ENCODE measurements at places on chromosomes 11 and 22. TPM values are rescaled to one million over a fixed set of nuclear protein-coding genes. Genes with fewer than 3 reads are reported as not detected.

JAML gene
- total RNA-seq: 0.10 TPM

CCDC89 gene
- total RNA-seq: not detected

VSTM5 gene
- total RNA-seq: not detected

MRGPRX4 gene
- not detected for total RNA-seq

OR52E8 gene
- total RNA-seq: not detected

CTTN gene
- 264 TPM for total RNA-seq

SLC25A18 gene
- total RNA-seq: 0.15 TPM

CRYBA4 gene
- not detected for total RNA-seq

RGL4 gene
- total RNA-seq: not detected

ACRV1 gene
- not detected for total RNA-seq

OR6T1 gene
- not detected for total RNA-seq

RASSF10 gene
- not detected for total RNA-seq

CARD18 gene
- not detected for total RNA-seq

MS4A5 gene
- not detected for total RNA-seq

TRMT2A gene
- 39.0 TPM for total RNA-seq

OR52E5 gene
- total RNA-seq: not detected

PMM1 gene
- total RNA-seq: 30.9 TPM

OR56A5 gene
- total RNA-seq: not detected

OOSP1 gene
- total RNA-seq: not detected

OR51L1 gene
- total RNA-seq: not detected

NAV2 gene
- 139 TPM for total RNA-seq

C11orf86 gene
- not detected for total RNA-seq

EXPH5 gene
- 17.9 TPM for total RNA-seq

RIC3 gene
- 0.96 TPM for total RNA-seq

OR51G2 gene
- total RNA-seq: not detected

APOL4 gene
- total RNA-seq: not detected

SGSM1 gene
- total RNA-seq: 0.10 TPM

MIOX gene
- 0.63 TPM for total RNA-seq

C22orf31 gene
- not detected for total RNA-seq

ENTHD1 gene
- not detected for total RNA-seq

DPP3 gene
- 34.4 TPM for total RNA-seq

C11orf87 gene
- total RNA-seq: not detected

PIH1D2 gene
- total RNA-seq: 2.0 TPM

TLCD5 gene
- 9.6 TPM for total RNA-seq

ZP1 gene
- not detected for total RNA-seq

ESAM gene
- total RNA-seq: 0.19 TPM

CDC42BPG gene
- total RNA-seq: 3.7 TPM

RHOD gene
- 190 TPM for total RNA-seq

ZNF202 gene
- 15.6 TPM for total RNA-seq

CNIH2 gene
- 1.6 TPM for total RNA-seq
